ENCODE measurements at places on chromosomes 6 and 20. TPM values are rescaled to one million over a fixed set of nuclear protein-coding genes. Genes with fewer than 3 reads are reported as not detected.

Gene MOXD1
- 10.2 TPM for polyA plus RNA-seq

DNA sequence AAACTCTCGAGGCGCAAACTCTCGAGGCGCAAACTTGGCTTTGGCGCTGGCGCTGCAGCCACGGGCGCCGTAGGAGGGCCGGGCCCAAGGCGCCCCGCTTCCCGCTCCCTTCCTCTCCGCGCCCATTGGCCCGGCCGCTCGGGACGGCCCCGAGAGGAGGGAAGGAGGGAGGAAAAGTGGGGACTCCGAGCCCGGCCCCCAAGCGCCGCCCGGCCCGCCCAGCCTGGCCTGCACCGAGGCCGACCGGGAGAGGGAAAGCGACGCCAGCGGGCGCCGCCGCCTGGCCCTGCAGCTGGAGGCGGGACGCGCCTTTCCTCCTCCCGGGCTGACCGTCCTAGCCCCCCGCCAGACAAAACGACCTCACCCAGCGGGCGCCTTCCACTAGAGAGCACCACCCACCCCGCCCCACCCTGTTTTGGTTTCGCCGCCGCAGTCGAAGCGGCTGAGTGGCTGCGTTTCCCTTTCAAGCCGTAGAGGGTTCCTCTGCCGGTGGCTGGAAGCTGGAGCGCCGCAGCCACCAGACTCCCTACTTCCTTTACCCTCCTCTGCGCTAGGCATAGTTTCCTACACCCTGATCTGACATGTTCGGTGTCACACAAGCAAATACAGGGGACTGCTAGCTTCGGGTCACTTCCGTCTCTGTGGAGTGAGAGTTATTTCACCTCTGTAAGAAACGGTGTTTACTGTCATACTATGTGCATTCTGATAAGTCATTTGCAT lies at the start of gene MBOAT1:
Gene MBOAT1 (minus strand): TSS at position 78 of the 720 bp plus-strand sequence. CDS start 235 bp downstream, outside the sequence.
- DNase-seq, result peak; percentile 96

DNA sequence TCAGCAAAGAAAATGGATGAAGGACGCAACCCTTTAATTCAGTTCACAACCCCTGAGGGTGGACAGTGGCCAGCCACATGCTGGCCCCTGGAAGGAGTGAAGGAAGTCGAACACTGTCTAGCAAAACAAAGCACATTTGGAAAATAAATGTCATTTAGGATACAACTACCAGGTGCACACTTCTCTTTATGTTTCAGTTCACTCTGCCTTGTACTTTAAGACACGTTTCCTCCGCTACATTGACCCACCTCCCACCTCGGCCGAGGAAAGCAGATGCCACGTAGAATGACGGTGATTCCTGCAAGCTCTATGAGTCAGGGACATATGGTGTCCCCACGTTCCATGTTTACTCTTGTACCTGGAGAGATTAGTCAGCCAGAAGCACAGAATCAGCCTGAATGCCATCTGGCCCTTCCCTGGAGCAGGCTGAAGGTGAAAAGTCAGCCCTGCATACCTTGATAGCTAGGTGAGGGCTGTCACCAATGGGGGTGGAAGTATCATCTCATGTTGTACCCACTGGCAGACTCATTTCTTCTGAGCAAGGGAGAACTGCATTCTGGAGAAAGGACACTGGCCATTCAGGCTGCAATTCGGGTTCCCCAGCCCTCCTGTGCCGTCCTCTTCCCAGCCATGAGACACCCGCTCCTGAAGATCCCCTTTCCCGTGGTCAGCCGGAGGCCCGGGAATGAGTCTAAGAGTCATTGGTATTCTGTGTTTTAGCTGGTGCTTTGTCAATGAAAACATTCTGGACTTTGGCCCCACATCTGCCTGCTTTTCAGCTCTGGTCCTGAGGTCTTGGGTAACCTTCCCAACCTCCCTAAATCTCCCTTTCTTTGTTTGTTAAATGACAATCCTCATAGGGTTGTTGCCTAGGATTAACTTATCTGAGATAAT lies 60.6 kb downstream of the FOXA2 start:
- DNase-seq, result no peak

- DNase-seq, result no peak
Observed at GRCh38 chr6:119671105-119671504, 321.5 kb upstream of the MAN1A1 start.

DNA sequence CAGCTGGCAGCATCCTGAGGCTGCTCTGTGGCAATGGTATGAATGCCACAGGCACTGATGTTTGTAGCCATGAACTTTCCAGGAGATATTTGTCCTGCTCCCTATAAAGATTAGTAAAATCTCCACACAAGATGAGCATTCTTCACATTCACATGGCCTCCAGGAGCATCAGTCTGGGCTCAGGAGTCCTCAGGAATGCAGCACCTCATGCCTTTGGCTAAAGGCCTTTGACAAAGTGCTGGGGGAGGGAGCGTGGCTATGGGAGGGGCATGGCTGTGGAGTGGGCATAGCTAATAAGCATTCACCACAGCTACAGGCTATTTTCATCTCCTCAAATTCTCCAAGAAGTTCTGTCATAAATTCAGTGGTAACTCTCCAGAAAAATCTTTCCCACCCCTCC lies 90.5 kb upstream of the LY86 start:
- no peak for DNase-seq

GRCh38 chr20:34506480-34506879 lies 9.7 kb upstream of the DYNLRB1 start:
- no peak for DNase-seq

- no peak for DNase-seq
Observed at GRCh38 chr6:77455271-77455670, 8.0 kb downstream of the HTR1B start.

GRCh38 chr6:11419763-11420453 lies 117.6 kb upstream of the TMEM170B start:
- no peak for DNase-seq

DNA sequence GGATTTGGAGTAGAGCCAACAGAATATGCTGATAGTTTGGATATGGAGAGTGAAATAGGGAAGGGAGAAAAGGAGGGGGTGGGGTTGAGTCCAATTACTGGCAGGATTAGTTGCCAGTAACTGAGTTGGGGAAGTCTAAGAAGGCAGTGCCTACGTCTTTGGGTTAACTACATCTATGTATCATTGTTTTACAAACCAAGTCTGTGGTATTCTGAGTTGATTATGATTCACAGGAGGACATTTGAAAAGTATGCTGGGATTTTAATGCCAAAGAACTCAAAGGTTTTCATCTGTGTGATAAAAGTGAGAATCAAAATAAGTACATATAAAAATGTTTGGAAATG lies 14.7 kb downstream of the DSE start:
- DNase-seq, result no peak
